ENCODE measurements at places on chromosomes 7 and 10.

GRCh38 chr10:34615770-34616169 is 199.3 kb downstream of the PARD3 start:
- DNase-seq, result no peak

DNA sequence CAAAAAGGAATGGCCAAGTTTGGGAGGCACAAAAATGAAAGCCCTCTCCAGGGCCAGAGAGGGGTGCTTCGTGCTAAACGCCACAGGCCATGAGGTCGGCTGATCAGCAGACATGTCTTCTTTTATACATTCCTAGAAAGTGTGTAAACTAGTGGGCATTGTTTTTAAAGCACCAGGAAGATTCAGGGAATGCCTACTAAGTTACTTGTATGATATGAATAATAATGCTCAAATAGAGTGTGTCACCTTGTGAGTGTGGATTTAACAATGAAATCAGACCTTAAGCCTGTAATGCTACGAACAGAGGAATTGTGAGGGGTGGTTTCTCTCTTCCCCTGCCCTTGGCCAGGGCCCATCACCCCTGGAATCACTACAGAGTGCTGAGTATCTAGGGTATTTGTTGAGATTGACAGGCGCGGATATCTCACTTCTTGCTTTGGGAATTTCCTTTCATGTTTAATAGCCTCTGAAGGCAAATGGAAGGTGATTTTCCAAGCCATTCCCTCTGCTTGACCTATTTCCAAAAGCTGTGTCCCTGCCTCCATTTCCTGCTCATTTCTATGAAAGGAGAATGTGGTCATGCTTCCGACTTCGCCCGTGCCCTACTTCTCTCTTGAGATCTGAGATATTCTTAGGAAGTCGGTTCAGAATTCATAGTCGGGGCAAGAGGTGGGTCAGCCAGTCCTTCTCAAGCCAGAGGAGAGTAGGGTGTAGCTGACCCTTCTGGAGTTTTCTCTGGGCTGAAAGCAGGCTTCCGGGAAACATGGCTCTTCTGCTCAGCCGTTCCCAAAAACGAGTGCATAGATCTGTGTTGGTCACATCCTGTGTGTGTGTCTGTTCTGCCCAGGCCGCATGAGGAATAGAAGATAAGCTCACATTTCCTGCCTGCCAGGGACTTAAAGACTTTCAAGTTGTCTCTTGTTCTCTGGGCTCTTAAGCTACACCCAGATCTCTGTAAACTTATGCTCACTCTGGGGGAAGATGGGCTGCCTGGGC is 167.8 kb upstream of the ITGB1 start:
- no peak for DNase-seq

- DNase-seq, result no peak
Observed at GRCh38 chr10:119575506-119575905, 21.3 kb downstream of the TIAL1 start.

DNA sequence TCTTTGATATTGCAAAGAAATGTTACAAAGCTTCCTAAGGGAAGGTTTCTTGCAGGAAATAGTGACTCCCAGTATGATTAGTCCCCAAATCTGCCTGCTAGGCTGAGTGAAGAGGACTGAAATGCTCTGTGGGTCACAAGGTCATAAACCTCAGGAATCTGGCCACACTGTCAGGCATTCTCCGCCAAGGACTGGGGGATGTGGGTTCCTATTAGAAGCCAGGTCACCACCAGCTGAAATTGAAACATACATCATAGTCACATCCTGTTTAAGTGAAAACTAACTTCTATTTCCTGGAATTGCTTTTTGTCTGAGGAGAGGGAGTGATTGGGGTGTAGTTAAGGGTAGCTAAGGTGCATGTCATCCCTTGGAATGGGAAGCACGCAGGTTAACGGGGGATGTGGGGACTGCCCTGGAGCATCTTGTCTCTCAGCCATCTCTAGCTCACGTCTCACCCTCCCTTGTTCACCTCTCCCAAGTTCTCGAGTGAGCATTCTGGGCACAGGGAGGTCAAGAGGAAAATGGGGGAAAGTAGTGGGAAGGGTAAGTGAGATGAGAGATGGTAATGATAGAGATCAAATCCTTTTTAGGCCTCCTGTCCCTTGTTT is 12.0 kb upstream of the GSAP start:
- DNase-seq, result no peak

DNA sequence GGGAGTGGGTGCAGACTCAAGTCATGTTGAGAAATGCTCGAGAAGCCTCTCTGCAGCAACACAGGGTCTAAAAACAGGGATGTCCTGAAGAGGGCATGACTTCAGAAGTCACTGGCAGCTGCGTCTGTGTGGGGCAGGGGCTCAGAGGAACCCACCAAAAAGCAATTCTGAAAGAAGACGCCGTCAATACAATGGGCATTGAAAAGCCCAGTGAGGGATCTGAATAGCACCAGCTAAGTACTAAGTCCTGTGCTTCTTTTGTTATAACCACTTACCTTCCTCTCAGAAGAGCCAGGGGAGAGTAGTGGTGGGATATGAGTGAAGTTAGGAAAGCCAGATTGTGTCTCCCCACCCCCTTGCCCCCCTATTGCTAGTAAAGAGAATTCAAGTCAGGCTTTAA is 137.2 kb downstream of the INHBA start:
- DNase-seq, result no peak

DNA sequence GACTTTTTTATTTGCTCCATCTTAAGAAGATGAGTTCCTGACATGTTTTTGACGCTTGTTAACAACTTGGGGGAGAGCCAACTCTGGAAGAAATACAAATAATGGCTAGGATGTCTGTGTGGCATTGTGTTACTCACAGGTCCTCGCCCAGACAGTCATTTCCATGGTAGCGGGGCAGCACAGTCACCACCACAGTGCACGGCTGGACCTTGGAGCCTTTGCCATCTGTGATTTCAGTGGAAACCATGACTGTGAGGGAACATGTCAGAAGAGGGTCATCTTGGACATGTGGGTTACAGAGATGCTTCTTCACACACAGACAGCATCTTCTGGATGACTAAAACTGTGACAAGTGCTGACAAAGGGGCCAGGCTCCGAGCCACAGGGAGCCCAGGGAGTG is 74.5 kb downstream of the PKD1L1 start:
- no peak for DNase-seq

DNA sequence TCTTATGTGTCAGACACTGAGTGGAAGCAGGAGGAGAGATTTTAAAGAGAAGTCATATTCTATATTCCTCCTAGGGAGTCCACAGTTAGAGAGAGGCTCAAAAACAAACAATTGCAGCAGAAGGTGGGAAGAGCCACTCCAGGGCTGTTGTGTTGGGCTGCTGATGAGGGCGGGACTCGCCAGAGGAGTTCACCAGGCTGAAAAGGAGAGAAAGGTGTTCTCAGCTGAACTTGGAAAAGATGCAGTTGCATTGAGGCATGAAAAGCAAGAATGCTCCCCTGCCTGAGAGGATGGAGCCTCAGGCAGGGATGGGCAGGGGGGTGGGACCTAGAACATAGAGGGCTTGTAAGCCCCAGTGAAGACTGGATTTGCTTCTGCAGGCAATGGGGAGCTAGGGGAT is 324.2 kb downstream of the CXCL12 start:
- DNase-seq, result no peak

DNA sequence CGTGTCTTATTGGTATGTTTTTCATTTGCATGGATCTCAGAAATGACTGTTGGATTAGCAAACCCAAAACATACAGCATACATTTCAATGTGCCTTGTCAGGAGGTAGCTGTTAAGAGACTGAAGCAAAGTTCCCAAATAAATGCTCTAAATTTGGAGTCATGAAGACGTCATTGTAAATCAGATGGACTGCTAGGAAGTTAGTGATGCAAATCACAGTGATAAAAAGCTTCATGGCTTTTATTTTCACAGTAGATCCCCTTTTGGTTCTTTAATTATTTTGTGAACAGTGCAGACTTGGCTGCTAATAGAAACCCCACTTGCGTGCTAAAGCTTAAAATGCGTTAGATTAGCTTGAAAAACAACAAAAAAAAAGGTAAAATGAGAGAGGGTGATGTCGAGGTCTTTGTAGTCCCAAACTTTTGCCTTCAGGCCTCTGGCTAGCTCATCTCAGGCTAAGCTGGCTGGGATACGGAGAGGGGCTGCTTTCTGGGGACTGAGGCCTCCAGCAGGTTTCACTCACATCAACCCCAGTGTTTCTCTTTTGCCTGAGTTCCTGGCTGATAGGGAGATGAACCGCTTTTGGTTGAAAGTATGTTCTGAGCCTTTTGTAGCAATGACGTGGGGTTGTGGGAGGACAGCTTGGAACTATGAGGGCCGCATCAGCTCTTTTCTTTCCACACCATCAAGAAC is 107.1 kb upstream of the CDCA7L start:
- DNase-seq, result no peak

DNA sequence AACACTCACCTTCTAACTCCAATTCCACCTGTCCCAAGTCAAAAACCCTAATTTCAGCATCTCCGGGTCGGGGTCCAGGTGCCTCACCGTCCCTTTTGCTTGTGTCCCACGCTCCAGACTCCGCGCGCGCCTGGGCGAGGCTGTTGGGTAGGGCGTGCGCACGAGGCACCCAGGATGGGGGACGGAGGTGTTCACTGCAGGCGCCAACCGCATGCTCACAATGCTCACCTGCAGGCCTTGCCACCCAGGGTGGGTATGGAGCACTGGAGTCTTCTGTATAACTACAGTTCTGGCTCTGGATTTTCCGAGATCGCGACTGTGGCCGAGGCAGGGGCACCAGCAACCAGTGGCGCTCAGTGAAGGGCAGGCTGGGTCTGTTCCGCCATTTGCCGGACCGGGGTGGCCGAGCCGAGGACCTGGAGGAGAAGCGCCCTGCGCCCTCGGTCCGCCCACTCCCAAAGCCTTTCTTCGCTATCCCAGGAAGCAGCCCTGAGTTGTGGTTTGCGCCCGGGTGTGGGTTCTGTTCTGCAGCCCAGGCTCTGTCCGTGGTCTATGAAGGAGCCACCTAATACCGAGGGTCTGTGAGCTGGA is 8.7 kb downstream of the FAM200A start:
- no peak for DNase-seq

GRCh38 chr7:50512384-50512783 is 52.8 kb downstream of the DDC start:
- DNase-seq, result no peak
